Hematopoietic multipotent progenitor cell (in vitro differentiated cells): ENCODE measurements at places on chromosomes 5 and 9. TPM values are rescaled to one million over a fixed set of nuclear protein-coding genes. Genes with fewer than 3 reads are reported as not detected.

DNA sequence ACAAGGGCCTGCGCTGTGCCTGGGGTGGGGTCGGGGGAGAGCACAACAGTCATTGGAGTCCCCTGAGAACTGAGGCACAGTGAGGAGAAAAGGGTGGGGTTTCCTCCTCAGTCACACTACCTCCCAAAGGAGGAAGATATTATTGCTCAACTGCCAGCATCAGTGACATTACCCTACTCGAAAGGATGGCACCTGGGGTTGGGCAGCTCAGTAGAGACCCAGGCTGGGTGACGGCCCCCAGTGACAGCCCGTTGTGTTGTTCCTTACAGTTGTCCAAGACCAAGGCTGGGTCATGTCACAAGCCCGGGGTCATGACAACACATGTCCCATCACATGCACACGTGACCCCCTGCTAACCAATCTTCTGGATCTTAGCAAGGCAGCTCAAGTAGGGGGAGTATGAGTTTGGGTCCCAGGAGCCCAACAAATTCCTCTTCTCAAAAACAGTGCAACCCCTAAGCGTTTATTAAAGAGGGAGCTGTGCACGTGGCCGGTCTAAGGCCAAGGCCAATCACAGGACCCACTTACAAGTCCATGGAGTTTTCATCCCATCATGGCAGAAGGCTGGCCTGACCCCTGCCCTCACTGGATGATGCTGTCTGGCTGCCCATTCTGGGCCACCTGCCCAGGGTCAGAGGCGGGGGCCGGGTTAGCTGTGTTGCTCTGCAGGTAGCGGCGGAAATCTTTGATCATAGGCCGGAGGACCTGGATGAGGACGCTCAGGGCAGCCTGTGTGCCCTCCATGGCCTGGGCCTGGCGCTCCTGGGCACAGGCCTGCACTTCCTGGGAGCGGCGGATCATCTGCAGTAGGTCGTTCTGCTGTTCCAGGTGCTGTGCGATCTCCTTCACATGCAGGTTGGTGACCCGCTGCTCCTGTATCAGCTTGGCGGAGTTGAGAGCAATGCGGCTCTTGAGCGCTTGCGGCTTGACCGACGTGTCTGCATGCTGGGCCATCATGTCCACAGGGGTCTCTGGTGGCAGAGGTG, 4.0 kb downstream of the NAIF1 start:
- no peak for DNase-seq

RGS7BP gene
- total RNA-seq = not detected

TRMT10B gene
- 3.2 TPM for total RNA-seq

C7 gene
- total RNA-seq = not detected

DNA sequence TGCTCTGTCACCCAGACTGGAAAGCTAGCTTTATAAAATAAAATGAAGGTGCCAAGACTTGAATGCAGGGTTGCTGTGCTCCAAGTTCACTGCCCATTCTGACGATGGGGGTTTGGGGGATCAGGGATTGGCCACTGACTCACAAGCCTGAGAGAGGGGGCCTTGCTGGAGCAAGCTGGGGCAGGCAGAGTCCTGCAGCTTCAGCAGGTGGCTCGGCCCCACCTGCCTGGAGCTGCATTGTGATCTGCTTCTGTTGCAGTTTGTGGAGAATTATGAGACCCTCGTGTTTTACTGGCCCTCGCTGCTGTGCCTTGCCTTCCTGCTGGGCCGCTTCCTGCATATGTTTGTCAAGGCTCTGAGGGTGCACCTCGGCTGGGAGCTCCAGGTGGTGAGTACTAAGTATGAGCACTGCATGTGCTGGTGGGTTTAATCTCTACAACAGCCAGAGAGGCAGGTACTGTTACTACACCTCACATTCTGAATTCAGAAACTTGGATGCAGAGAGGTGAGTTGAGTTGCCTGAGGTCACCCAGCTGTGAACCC, 31.1 kb upstream of the CCDC180 start:
- no peak for DNase-seq

ADGRV1 gene
- 0.27 TPM for total RNA-seq

INSL6 gene
- not detected for total RNA-seq
